ENCODE measurements at places on chromosomes 3 and 15.

DNA sequence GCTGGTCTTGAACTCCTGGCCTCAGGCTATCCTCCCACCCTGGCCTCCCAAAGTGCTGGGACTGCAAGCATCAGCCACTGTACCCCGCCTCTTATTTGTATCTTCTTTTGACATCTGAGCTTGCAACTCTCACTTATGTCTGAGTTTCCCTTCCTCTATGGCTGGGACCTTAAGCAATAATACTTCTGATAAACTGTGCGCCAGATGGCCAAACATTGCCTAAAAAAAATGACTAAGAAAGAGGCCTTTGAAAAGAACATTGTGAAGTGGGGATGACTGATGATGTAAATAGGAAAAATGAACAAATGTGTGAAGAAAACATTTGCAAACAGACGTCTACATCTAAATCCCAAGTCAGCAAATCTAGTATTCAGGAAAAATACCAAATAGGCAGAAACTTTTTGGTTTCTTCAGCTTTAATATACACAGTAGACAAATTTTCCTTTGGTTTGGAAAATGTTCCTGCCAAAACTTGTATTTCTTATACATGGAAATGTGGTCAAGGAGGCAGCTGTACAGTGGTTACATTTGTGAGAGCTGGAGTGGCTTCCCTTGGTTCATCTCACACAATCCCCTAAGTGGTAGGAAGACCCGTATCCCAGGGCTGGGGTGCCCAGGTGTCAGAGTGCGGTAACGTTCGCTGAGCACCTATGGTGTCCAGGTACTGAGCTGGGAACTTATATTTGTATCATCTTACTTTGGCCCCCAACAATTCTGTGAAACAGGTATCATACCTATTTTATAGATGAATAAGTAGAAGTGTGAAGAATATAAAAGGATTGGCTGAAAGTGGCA is 11.6 kb upstream of the TFRC start:
- DNase-seq: no peak

DNA sequence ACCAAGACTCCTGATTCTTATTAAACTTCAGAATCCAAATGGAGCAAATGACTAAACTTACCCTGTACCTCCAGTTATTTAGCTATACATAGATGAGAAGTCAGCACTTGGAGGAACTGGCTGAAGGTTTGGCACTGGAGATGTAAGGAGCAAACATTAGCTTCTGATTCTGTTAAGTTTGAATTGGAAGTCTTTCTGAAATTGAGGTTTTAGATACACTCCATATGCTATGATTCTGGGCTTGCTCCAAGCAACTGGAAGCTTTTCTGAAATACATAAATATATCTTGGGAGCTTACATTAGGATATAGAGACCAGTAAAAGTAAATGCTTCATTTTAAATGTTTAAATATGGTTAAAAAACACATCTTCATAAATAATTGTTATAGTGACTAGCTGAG is 333.7 kb downstream of the EPHA3 start:
- DNase-seq: no peak

DNA sequence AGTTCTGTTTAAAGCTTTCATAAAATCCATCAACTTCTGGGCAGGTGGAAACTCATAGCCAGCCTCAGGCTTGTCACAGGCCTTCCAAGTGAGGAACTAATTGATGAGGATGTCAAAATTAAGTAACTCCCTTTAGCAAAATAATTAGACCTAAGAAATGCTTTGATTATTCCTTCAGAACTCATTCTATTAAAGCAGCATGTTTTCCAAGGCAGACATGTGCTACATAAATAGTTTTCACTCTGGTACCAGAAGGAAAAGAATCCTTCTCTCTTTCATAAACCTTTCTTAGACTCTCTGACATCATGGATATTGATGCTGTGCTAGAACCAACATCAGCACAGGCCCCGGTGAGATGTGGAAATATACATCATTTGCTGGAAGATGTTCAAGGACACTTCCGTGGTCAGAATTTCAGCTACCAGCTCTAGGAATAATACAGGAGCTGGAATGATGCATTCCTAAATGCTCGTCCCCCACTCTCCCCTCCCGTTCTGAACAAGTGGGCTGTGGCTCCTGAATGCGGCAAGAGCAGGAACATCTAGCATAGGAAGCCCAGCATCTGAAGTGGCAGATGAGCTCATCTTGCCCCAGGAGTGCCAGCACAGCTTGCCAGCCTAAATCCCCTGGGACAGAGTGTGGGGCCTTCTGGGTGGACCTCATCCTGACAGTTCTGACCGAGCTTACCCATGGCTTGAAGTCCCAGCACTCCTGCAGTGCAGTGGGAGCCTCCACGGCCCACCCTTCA is 82.4 kb downstream of the WWTR1 start:
- no peak for DNase-seq

DNA sequence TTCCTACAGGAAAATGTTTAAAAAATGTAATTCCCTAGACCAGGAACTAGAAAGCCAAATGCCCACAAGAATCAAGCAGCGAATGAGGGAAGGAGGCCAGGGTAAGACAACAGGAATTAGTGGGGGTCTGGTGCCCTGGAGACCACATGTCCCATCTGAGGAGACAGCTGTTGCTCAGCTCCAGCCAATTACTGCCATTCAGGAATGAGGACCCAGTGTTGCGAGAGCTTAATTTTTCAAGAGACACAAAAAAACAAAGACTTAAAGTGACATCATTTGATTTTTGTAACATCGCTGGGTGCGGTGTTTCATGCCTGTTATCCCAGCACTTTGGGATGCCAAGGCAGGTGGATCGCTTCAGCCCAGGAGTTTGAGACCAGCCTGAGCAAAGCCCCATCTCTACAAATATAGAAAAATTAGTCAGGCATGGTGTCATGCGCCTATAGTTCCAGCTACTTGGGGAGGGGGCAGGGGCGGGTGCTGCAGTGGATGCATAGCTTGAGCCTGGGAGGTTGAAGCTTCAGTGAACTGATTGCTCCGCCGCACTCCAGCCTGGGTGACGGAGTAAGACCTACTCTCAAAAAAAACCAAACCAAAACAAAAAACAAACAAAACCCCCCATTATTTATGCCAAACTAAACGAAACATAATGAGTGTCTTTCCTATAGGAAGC is 52.8 kb upstream of the LRIG1 start:
- no peak for DNase-seq

DNA sequence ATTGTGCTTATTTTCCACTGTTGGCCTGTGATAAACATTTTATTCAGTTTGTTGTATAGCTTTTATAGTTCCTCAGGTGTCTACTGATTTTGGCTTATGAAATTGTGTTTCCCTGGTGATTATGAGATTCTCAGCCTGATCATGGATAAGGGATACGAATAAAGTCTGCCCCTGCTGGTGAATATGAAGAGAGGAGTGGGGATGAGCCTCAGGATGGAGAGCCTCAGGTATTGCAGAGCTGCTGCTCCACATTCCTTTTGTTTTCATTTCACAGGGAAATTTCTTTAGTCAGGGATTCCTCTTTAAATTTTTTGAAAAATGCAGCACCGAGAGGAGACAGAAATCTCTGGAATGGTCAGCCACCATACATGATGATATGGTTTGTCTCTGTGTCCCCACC is 14.7 kb upstream of the RAB6B start:
- no peak for DNase-seq

- DNase-seq: no peak
Measured at GRCh38 chr3:128392021-128392420, 74.7 kb downstream of the DNAJB8 start.

GRCh38 chr15:90030376-90030775 is 29.3 kb downstream of the ZNF710 start:
- DNase-seq: no peak

- DNase-seq: no peak
Measured at GRCh38 chr15:88802250-88802990, 816 bp upstream of the ACAN start.

GRCh38 chr15:95446854-95447253 is 883.6 kb upstream of the NR2F2 start:
- DNase-seq: no peak

DNA sequence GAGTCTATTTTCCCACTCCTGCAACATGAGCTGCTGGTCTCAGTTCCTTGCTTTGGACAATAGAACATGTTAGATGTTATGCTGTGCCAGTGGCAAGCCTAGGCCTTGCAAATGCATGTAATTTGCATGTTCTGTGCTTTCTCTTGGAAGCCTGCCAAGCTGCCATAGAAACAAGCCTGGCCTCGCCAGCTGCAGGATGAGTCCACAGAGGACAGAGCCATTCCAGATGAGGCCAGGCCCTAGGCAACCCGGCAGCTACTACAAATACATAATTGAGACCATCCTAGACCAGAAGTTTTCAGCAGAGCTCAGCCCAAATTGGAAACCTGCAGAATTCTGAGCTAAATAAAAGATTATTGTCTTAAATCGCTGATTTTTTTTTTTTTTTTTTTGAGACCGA is 39.6 kb downstream of the TRIM69 start:
- DNase-seq: no peak

DNA sequence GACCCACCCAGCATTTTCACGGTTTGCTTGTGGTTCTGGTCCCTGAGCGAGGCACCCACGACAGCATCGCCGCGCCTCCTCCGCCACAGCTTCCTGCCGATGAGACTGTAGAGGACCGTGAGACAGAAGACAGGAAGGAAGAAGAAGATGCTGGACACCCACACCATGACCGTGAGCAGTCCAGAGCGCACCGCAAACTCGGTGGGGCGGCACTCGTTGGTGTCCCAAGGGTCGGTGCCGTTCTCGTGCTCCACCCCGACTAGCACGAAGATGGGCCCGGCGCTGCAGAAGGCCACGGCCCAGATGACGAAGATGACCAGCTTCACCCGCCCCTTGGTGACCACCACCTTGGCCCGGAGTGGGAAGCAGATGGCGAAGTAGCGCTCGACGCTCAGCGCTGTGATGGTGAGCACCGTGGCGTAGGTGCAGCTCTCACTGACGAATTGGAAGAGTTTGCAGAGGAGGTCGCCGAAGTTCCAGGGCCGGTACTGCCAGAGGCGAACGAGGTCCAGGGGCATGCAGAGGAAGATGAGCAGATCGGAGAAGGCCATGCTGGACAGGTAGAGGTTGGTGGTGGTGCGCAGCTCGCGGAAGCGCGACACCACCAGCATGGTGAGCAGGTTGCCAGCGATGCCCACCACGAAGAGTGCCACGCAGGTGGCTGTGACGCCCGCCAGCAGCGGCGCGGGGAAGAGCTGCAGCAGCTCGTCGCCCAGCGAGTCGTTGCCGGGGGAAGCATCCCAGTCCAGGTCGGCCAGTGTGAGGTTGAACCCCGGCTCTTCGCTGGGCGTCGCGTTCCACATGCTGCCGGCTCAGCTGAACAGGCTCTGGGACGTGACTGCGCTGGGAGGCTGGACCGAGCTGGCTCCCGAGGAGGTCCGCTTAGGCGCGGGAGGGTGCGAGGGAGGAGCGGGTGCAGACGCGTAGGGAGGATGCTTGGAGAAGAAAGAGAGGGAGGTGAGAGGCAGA is at the start of gene GHSR:
TSS of gene GHSR (minus strand) at position 846 of the 969 bp plus-strand sequence. CDS start at position 803, 43 bp downstream.
- no peak for DNase-seq

GRCh38 chr3:99693636-99694035 is 55.2 kb downstream of the COL8A1 start:
- DNase-seq: no peak

DNA sequence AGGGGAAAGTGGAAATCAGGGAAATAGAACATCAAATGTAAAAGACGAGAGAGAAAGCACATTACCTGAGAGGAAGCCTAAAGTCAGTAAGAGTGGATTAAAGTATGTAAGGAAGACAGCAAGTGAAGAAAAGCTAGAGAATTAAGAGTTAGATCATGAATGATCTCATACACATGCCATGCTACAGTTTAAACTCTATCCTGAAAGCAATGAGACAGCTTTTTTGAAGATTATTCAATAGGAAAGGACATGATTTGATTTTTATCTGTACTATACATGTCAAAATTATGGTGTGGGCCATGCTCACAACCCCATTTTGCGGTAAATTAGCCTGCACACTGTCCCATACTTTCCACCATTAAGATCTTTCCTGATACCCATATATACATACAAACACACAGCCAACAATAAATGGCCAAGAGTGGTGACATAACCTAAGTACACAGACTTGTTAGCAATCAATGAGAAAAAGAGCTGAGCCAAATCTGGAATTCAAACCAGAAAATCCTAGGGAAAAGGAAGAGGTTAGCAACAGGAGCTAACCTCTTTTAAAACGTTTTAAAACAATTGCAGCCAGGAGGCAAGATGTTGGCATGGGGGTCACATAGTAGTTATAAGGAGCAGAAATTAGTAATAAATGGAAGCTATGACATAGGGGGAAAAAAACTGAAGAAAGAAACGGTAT is 4.5 kb downstream of the MYO9A start:
- no peak for DNase-seq

DNA sequence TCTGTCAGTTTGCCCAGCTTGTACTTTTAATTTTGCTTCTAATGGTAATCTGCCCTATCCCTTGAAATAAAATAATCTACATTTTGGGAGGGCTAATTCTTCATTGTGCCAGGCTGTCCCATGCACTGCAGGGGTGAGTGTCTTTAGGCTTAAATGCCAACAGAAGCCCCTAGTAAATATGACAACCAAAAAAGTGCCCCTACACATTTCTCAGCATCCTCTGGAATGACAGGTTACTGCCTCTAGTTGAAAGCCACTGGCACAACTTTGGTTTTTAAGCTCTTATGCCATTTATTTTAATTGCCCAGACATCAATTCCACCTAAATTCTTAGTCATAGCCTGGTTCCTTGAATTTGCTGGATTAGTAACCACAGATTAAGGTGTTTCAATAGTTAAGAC is 3.4 kb downstream of the EPM2AIP1 start:
- DNase-seq: no peak

- no peak for DNase-seq
Measured at GRCh38 chr3:9815986-9816385, 5.9 kb downstream of the TTLL3 start.

DNA sequence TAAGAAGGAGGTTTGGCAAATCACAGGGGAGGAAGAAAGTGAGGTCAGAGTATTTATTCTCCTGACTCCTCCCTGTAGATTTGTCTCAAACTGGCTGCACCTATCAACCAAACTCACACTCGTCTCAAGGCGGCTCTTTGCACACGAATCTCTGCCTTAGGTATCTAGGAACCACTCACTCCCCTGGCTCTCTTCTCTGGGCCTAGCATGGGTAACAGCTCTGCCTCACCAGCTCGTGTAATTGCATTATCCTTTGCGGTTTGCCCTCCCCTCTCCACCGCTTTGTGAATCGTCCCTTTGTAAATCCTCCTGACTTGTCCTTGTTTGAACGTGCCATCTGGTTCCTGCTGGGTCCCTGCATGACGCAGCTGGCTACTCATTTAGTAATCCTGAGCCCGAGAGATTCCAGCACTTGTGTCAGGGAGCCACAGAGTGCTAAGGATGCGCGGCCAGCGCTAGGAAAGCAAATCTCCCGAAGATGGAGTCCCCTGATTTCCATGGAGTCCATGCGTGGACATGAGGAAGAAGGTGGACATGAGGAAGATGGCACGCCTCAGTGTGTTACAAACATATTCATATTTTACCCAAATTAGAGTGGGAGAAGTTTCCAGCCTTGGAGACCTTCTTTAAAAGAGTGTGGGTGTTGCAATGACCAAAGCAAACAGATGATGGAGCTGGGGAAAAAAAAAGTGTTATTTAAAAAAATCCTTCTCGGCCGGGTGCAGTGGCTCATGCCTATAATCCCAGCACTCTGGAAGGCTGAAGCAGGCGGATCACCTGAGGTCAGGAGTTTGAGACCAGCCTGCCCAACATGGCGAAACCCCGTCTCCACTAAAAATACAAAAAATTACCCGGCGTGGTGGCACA is 26.7 kb downstream of the NRROS start:
- DNase-seq: no peak
